Upper lobe of left lung (tissue), 6 donors: ENCODE measurements at places on chromosomes 16 and 17.

GRCh38 chr16:80527297-80527696 lies 13.5 kb upstream of the DYNLRB2 start:
- peak; percentile 28 for DNase-seq

- no peak for DNase-seq
These were observed 28.6 kb downstream of the COG7 start for GRCh38 chr16:23424292-23424958.

DNA sequence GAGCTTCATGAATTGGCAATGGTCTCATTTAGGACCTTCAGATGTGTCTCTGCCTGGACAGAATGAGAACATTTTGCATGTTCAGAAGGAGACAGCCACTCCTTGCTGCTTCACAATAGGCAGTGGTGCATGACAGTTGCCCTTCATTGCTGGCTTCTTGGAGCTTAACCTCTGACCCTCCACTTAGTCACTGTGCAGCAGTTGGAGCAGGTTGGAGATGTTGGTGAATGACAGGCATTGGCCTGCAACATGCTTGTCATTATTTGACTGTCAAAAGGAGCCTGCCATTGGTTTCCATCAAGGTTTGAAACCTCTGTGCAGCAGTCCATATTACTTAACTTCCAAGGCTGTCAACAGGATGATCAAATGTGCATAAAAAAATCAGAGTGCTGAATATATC lies 22.7 kb downstream of the FTO start:
- no peak for DNase-seq

DNA sequence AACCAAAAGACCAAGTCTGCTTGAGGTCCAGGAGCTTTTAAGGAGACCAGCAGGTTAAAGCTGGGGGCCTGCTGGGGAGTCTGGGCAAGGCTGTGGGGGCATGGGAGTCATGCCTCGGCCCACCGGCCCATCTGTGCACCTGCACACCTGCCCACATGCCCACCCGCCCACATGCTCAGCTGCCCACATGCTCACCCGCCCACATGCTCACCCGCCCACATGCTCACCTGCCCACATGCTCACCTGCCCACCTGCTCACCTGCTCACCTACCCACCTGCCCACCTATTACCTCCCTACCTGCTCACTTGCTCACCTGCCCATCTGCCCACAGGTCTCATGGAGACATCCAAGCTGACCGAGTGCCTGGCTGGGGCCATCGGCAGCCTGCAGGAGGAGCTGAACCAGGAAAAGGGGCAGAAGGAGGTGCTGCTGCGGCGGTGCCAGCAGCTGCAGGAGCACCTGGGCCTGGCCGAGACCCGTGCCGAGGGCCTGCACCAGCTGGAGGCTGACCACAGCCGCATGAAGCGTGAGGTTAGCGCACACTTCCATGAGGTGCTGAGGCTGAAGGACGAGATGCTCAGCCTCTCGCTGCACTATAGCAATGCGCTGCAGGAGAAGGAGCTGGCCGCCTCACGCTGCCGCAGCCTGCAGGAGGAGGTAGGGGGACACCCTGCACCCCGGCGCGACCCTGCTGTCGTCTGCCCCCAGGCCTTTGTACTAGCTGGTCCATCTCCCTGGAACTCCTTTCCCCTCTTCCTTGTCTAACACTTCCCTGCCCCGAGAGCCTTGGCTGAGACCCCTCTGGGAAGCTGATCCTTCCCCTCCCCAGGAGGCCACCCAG lies 14.0 kb downstream of the CARD14 start:
- DNase-seq = peak; percentile 65

GRCh38 chr17:80036715-80037477 lies 454 bp downstream of the CCDC40 start:
- peak; percentile 87 for DNase-seq

DNA sequence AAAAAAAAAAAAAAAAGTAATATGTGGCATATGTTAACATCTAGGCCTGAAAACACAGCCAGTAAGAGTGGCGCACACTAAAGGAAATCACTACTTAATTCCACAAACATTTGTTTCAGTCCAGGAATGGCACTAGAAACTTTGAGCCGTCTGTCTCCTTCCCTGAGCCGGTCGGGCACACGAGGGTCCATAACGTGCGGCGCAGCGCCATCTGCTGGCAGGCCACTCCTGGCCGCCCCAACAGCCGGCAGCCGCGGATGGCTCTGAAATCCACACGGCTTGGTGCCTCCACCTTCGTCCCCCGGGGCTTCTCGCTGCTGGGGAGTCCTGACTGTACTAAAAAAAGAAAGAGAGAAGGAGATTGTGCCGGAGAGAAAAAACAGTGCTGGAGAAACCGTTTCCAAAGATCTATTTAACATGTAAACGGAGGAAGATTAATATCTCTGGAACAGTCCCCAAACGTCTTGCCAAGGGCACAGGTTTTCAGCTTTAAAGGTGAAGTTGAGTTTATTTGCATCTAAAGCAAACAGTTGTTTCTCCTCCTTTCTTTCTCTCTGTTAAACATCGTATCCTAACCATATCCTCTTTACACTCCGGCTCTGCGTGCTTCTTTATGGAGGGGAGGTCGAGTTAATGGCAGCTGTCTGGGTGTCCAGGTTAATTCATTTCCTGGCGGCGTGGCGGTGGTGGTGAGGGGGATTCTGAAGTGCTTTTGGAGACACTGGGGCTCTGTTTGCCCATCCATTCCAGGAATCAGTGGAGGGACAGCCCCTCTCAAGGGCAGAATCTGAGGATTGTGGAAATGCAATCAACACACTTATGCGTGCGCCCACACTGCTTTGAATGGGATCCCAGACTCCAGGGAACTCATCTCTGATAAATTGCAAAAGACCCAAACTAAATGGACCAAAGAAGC lies 611.3 kb upstream of the SALL1 start:
- DNase-seq = peak; percentile 94

DNA sequence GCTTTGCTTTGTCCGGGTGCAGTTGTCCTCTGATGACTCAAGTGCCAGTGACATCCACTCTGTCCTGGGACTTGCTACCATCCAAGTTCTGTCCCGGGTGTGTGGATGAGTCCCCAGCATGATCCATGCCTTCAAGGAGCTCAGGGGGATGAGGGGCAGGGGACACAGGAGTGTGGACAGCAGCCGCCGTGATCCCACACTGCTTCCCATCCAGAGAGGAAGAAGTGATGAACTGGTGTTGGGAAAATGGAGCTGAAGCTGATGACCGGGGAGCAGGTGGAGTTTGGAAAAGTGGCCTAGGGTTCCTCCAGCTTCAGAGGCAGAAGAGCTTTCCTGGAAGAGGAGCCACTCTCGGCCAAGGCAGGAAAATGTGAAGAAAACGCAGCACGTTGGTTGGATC lies 249.6 kb upstream of the TNRC6C start:
- no peak for DNase-seq

DNA sequence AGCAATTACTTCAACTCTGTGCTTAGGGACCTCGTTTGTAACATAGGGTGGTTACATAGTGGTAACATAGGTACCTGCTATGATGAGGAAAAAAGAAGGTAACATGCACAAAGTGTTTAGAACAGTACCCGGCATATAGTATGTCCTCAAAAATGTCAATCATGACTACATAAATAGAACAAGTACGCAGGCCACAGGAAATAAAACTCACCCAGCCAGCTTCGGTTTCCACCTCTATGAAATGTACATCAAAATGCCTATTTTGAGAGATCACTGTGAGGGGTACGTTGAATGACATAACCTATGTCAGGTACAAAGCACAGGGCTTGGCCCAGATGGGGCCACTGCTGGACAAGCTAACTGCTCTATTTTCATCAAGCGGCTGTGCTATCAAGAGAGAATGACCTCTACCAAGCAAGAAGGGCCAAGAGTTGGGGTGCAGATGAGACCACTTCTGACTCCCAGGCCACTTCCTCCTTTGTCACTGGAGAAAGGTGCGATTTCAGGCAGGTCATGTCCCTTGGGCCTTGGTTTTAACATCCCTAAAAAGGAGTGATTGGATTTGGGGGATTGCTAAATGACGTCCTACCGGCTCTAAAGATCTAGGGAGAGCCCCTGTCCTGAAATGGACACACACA lies 45.4 kb downstream of the WSB1 start:
- DNase-seq = no peak

GRCh38 chr17:68292689-68293040 lies 1.4 kb downstream of the ARSG start:
- DNase-seq = no peak

DNA sequence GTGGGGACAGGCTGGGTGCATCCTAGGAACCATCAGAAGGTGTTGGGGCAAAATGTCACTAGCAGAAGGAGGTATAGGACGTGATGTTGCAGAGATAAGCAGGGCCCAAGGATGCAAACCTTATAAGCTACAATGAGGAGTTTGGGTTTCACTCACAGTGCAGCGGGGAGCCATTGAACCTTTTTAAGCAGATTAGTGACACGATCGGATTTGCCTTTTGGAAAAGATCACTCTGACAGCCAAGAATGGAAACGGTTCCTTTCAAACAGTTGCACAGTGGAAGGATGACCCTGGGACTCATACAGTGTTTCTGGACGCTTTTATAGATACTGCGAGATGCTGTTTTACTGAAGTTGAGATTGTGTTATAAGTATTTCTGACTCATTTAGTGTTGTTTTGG lies 131.8 kb upstream of the CACNG3 start:
- DNase-seq = no peak

DNA sequence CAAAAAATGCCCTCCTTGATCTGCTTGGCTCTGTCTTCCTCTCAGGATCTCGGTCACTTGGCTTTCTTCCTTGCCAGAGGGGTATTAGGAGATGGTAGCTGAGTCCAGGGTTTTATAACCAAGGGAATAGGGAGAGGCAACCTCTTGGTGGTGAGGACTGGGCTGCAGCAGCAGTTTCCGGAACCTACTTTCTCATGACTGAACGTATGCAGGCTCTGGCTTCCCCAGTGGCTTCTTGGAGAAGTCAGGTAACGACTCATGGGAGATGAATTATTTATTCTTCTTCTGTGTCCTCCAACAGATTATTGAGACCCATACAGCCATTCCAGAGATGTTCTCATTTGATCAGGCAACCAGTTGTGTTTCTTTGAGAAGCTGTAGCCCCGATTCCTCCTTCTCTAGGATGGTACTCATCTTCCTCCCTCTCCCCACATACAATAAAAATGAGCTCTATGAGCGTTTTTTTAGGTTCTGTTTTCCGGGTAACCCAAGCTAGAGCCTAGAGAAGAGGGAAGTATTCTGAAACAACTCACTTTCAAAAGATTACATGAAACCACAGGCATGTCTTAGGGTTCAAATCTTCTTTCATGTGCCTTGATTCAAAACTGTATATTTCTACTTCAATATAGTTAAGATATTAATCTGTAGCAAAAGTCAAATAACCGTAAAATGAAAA lies 22.3 kb upstream of the DHX40 start:
- DNase-seq = no peak

- peak; percentile 76 for DNase-seq
These were observed at the start of gene CLDN9 for GRCh38 chr16:3012828-3013420. Gene CLDN9, plus strand, starts transcription at chr16:3012923. Its CDS starts 440 bp downstream, at chr16:3013363.

DNA sequence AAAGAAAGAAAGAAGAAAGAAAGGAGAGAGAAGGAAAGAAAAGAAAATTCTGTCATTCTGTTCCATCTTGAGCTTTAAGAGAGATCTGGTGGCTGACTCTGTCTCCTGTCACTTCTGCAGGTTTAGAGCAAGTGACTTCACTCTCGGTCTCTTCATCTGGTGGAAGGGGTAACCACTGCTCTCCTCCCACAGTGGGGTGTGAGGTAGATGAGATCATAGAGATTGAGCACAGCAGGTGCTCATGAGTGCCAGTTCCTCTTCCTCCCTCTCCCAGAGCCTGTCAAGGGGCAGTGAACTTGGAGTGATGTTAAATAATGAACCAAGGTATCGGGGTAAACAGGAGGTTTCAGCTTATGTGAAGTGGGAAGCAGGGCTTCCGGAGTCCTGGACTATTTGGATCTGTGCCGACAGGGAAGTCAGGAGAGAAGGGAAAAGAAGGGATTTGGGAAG lies 47.7 kb downstream of the BEAN1 start:
- no peak for DNase-seq

DNA sequence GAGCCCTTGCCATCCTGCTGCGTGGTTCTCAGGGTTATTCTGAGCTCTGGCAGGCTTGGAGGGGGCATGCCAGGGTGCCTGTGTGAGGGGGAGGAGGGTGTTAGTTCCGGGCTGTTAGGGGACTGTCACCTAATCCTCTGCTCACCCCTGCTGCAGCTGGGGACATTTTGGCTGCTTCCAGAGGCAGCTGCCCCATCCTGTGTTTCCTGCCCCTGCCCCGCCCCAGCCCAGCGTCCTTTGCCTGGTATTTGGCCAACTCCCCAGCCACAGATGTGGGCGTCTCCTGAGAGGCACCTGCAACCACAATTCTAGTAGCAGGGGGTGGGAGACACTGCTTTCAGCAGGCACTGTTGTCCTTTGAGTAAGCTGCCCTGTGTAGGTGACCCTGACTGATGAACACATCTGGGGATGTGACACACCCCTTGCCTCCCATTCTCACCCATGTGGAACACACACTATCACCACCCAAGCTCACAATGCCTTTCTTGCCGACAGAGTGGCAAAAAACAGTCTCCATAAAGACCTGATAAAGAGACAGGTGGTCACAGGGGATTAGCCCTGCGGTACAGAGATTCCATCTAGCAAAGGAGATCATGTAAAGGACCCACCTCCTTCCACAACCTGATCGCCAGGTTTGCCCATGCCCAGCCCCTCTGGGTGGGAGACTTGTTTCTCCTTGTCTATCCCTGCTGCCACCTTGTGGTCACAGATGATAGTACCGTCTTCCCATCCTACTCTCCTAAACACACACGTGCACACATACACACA lies at the start of gene CHRNE:
TSS of gene CHRNE (minus strand) at position 48 of the 768 bp plus-strand sequence. CDS start at position 13, 35 bp downstream.
- DNase-seq = peak; percentile 57

GRCh38 chr16:3587547-3588110 lies 10.4 kb upstream of the NLRC3 start:
- no peak for DNase-seq

- DNase-seq = no peak
These were observed 11.1 kb upstream of the CLEC18A start for GRCh38 chr16:69939821-69940585.

DNA sequence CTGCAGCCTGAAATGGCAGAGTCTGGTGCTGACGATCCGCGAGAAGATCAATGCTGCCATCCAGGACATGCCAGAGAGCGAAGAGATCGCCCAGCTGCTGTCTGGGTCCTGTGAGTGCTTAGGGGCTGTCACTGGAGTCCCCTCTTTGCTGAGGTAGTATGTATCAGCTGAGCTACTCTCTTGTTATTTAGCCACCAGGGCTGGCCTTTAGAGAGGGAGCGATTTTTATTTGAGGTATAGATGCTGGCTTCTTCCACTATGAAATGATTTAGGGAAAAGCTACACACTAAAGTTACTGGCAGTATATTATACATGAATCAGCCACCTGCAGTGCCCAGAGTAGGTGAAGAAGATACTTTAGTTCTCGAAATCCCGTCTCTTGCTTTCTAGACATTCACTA lies 2.6 kb downstream of the CDK5RAP3 start:
- no peak for DNase-seq

GRCh38 chr16:60107871-60108270 lies 1373.8 kb upstream of the GOT2 start:
- DNase-seq = no peak
